ENCODE measurements at places on chromosomes 2 and 18.

- no peak for DNase-seq
Measured at GRCh38 chr2:201697899-201698298, 545 bp downstream of the MPP4 start.

DNA sequence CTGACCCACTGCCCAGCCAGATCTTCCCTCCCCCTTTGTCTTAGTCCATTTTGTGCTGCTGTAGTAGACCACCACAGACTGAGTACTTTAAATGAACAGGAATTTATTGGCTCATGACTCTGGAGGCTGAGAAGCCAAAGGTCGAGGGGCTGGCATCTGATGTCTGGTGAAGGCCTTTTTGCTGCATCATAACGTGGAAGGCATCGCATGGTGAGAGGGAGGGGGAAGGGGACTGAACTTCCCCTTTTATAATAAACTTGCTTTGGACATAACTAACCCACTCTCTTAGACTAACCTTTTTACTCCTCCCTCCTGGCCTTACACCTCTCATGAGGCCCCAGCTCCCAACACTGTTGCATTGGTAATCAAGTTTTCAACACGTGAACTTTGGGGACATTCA is 83.8 kb downstream of the MAP4K4 start:
- DNase-seq = no peak

GRCh38 chr2:217263756-217264155 is 403.9 kb upstream of the TNP1 start:
- no peak for DNase-seq

DNA sequence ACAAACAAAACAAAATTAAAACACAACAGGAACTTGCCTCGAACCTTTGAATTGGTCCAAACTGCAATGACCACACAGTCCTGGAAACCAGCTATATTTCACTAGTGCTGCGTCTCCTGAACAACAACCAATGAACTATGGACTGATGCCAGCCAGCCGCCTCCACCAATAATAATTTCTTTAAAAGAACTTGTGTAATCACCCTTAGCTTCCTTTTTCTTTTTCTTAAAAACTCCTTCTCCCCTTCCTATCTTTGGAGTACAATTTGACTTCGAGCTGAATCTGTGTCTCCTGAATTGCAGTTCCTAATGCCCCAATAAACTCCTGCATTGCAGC is 1.6 kb upstream of the CXXC1 start:
- DNase-seq = no peak

DNA sequence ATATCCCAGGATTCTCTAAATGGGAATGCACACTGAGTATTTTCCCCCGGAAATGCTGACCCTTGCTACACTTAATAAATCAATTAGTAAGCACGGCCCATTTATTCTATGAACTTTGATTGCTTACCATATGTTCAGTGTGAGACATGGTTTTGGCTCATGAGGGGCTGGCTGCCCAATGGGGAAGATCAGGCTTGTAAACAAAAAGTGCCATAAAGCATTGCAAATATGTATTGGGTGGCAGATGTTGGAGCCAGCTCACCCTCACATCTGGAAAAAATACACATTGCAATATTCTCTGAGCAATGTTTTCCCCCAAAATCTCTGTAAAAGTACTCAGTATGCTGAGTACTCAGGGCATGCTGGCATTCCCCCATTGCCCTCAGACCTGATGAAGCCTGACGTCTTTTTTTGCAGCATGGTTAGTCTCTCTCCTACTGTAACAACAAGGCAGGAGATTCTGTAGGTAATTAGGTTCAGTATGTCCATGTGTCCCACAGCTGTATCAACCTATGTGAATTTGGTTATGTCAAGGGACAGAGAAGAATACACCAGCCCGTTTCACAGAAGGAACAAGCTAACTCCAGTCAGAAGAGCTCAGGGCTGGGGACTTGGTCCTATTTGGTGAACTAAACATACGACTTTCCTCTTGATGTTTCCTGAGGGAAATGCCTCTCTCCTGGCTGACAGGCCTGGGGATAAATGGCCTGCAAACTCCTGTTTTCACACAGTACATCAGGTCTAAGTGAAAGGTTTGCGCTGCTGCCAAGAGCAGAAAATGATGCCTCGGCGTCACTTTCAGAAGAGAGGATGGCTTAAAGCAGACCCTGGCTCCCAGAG is 202.4 kb downstream of the INSIG2 start:
- no peak for DNase-seq
